LHCN-M2 (cell line): ENCODE measurements at places on chromosomes 1 and 21. TPM values are rescaled to one million over a fixed set of nuclear protein-coding genes. Genes with fewer than 3 reads are reported as not detected.

DNA sequence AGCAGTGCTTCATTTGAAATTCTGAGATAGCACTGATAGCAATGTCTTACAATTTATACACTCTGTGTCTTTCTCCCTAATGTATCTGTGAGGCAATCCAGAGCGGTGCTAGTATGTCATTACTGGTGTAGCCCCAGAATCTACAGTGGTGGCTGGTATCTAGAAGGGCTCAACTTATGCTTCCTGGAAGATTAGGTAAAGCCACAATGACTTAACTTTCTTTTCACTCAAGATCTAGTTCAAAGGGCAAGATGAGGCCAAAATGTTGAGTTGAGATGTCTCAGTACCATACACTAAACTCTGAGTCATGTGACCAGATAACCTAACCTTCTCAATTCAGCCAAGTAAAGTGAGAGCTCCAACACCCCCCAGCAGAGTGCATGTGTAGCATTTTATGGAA, 77.5 kb downstream of the PAPPA2 start:
- no peak for DNase-seq

GRCh38 chr1:223227031-223227430, 84.0 kb upstream of the TLR5 start:
- DNase-seq = no peak

DNA sequence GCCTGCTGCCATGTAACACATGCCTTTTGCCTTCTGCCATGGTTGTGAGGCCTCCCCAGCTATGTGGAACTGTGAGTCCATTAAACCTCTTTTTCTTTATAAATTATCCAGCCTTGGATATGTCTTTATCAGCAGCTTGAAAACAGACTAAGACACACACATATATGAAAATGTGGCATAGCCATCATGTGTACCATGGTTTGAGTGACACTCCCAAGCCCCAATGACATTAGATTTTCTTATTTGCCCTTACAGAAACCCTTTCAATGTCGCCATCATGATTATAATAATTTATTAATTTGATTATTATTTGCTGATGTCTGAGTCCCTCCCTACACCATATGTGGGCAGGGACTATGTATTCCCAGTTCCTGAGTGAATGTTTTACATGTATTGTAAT, 63.5 kb upstream of the FGGY start:
- DNase-seq = no peak

GRCh38 chr1:54172614-54173599, 20.1 kb upstream of the CDCP2 start:
- DNase-seq = no peak

The LAMC1 gene
- 316 and 383 TPM in 2 replicates for total RNA-seq

The GPR52 gene
- 0.11 TPM in 1 of 2 replicates, not detected in the other for total RNA-seq

The LCE1C gene
- total RNA-seq = not detected in 2 replicates
